Left renal cortex interstitium (tissue), 4 donors: ENCODE measurements at places on chromosomes 3 and 15.
A peak's percentile ranks its signal among the peaks of the same experiment; 100 is the strongest.

- no peak for DNase-seq
Observed at GRCh38 chr15:86834115-86834863, 754.6 kb downstream of the AGBL1 start.

GRCh38 chr3:139439278-139439677 lies 37.0 kb downstream of the RBP2 start:
- DNase-seq, result no peak

GRCh38 chr3:126113238-126113555 lies 29.3 kb upstream of the SLC41A3 start:
- DNase-seq, result no peak

DNA sequence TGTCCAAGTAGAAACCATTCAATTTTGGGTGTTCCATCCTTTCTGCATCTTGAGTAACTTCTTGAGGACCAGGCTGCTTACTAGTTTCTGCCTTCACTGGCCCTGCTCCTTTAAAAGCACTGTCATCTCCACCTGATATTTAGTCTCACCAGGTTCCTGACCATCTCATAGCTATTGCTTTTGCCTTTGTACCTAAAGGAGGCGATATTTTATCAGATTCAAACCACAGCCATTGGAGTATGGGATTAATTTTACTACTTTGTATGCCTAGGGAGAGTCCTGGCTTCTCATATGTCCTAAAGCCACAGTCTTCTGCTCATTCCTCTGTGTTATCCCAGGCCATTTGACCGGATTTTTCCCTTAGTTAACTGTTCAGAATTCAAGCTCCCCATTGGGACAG lies 51.8 kb upstream of the RFX7 start:
- no peak for DNase-seq

DNA sequence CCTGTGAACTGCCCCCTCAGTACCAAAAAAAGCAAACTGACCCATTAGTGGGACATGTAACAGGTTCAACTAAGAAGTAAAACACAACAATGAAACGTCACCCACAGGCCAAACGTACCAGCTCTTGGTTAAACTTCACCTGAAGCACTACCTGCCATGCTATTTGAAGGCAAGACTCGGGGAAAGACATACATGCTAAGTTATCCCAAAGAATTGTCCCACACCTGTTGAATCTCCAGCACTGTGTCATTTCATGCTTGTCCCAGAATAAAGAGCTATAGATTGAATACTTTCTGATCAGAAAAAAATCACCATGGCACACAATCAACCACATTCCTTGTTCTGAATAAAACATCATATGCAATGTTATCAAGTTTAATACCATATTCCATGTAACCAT lies 195.4 kb upstream of the WNT5A start:
- DNase-seq, result no peak

DNA sequence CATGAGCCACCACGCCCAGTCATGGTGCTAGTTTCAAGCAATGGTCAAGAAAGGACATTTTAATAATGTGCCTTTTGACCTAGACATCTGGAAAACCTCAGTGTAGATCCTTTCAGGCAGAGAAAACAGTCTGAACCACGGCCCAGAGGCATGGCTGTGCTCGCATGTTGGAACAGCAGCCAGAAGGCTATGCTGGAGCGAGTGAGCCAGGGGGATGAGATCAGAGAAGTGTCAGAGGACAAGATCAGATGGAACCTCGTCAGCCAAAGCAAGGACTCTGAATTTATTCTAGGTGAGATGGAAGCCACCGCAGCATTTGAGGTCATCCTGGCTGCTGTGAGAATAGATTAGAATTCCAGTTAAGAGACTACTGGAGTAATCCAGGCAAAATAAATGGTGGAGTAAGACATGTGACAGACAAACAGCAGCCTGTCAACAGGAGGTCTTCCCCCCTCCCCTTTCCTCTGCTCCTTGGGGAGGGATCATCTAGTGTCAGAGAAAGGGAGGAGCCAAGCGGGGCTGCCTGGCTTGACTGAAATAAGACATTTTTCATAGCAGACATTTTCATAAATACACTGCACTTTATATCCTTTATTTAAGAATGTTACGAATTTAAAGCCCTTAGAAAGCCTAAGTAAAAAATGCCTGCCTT lies 40.4 kb upstream of the ACKR4 start:
- DNase-seq, result no peak

DNA sequence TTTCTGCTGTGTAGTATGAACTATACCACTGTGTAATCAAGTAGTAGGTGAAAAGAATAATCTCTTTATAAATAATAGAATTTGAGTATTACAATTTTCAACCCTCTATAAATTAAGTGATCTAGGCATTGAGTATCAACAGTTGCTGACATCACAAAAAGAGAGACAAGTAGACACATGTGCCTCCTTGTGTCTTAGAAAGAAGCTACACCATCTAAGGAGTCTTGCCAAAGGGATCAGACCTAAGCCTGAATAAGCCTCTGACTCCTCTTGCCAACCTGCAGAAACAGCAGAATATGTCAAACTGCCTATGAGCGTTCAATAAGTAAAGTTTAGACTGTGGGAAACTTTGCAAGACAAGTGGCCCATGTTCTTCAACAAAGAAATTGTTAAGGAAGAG lies 5.8 kb upstream of the MTMR10 start:
- no peak for DNase-seq

DNA sequence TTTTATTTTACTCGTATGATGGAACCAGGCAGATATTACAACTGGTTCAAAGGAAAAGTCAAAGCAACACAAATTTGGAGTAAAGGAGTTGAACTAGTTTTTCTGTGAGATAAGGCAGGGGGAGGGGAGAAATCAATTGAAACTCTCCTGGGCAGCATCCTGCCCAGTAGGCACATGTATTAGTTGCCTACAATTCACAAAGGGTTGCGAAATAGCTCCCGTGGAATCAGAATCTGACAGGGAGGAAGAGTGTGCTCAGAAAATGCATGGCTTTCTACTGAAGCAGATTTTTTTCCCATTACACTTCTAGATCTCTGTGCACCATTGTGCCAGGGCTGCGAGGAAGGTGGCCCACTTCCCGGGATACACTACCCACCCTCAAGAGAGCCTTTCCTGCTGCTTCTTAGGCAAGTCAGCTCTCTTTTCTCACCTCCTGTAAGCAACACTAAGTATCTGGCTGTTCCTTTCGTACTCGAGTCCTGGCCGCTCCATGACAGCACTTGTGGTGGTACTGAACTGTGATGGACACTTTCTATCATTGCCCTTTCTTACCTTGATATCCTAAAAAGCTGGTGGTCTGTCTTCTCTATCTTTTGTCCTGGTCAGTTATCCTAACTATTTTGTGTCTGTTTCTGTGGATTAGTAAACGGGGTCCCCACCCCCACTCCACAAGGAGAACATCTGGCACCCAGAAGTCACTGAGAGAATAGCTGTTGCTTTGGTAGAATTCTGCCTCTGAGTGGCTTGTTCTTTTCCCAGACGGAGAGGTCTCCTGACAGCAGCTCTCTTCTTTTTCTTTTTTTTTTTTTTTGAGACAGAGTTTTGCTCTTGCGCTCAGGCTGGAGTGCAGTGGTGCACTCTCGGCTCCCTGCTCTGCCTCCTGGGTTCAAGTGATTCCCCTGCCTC lies 74.8 kb downstream of the RPL39L start:
- DNase-seq, result no peak

DNA sequence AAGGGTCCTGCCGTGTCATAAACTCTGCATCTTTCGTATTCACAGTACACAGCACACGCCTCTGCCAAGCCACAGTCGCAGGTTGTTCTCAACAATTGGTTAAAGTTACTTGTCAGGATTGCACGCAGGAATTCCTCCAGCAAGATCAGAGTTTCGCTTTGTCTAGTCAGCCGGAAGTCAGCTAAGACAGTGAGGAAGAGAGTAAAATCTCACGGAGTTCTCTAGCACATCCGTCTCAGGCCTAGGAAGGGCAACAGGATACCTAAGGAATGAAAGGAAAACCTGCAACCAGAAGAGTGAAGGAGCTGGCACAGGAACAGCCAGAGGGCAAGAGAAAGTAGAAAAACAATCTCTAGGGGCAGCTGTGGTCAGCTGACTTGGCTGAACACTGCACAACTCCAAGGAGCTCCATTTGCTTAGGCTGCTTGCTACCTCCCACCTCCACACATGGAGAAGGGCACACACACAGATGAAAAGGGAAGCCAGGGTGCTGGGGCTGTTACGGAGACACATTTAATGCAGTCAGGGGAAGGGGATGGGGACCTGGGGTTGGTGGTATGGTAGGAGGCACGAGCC lies 23.7 kb downstream of the RORA start:
- no peak for DNase-seq

GRCh38 chr3:56874269-56874668 lies 72.5 kb upstream of the ARHGEF3 start:
- no peak for DNase-seq

DNA sequence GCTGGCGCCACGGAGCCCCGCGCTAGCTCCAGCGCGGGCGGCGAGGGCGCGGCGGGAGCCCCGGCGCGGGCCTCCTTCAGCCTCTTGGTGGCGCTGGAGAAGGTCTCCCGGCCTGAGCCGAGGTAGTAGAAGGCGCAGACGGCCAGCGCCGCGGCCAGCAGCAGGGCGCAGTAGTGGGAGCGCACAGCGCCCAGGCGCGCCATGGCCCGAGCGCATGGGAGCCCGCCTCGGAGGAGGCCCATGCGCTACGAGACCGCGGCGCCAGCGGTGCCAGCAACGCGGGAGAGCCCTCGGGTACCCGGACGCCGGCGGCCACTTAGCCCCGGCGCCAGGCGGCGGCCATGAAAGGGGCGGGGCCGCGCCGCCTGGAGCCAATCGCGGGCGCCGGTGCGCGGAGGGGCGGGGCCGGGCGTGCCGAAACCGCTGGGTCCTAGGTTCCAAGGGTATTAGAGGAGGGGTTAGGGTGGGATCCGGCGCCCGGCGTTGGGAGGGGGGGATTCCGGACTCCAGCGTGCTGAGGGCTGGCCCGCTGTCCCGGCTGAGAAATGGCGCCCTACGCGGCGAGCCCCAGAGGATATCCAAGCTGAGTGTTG lies at the start of gene XXYLT1:
TSS of gene XXYLT1 (minus strand) at position 343 of the 593 bp plus-strand sequence. CDS start at position 242, 101 bp downstream.
- DNase-seq, result peak; percentile 84

GRCh38 chr15:67003586-67003985 lies 61.8 kb upstream of the SMAD3 start:
- DNase-seq, result no peak
